ENCODE measurements at places on chromosomes 1 and 21. TPM values are rescaled to one million over a fixed set of nuclear protein-coding genes. Genes with fewer than 3 reads are reported as not detected.

The C1orf115 gene
- total RNA-seq: 10.0 TPM

The KIAA0319L gene
- 60.0 TPM for total RNA-seq

- no peak for DNase-seq
These were observed 11.1 kb upstream of the RAVER2 start for GRCh38 chr1:64733581-64734286.

DNA sequence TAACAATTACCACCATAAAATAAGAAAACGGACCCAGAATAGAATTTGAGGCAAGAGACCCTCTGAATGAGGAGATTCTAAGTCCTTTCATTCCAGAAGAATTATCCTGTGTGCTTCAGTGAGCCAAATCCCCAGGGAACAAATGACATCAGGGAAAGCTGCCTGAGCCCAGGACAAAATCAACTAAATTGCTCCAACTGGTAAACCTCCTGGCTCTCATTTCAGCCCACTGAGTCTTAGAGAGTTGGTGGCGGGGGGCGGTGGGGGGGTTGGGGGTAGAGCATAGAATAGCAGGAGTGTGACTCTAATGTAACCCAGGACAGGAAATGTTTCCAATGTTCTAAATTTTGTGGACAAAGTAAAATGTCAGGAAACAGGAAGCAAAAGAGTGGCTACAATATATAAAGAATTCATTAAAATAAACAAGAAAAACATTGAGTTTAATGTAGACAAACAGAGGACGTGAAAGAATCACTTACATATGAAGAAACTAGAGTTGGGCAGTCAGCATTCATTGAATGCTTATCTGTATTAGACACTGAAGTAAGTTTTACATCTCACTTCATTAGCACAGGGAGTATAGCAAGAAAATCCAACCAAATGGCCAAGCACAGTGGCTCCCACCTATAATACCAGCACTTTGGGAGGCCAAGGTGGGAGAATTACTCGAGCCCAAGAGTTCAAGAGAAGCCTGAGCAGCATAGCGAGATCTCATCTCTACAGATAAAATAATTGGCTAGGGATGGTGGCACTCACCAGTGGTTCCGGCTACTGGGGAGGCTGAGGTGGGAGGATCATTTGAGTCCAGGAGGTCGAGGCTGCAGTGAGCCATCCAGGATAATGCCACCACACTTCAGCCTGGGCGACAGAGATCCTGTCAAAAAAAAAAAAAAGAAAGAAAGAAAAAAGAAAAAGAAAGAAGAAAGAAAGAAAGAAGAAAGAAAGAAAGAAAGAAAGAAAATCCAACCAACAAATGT is 75.1 kb downstream of the DHRS3 start:
- no peak for DNase-seq

- DNase-seq: no peak
These were observed 108.7 kb upstream of the COL6A1 start for GRCh38 chr21:45872902-45873301.

DNA sequence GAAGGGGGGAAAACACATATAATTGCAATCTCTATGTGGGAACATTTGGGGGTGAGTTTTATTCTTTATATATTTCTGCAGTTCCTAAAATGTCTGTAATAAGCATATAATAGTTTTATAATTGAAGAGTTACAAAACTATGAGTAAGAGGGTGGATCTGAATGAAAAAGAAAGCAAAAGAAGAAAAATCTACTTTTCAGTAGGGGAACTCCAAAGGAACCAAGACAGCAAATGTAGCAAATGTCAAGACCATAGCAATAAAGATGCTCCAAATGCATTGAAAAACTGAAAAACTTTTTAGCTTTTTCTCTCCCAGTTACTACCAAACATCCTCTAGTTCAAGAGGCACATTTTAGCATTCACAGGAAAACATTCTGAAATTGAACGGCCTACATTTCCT is 434.8 kb downstream of the LMO4 start:
- no peak for DNase-seq

Data from urinary bladder (tissue), 4 donors.